Activated naive CD4-positive, alpha-beta T cell treated with anti-CD3 and anti-CD28 coated beads, Interleukin-2, amount 50 U/mL, for 16 hours (primary cell): ENCODE measurements at places on chromosomes 11 and 22.
A peak's percentile ranks its signal among the peaks of the same experiment; 100 is the strongest.

- no peak for DNase-seq
Measured at GRCh38 chr11:127648583-127648982, 648.0 kb upstream of the KIRREL3 start.

GRCh38 chr11:47917599-47918369, 62.6 kb upstream of the PTPRJ start:
- DNase-seq, result no peak

DNA sequence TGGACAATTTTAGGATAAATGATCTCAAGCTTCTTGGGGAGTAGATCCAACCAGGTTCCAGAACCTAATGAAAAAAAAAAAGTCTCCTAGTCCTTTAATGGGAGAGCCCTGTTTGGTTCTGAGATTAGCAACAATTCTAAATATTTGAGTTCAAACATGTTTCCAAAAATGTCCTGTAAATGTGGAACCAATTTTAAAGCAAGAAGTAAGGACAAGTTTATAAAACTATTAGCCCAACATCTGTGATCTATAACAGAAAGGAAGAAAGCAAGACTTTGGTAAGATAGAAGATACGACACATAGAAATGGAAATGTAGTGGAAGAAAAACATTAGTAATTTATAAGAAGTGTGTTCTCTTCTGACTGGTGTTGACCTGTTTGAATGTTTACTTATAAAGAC, 79.7 kb upstream of the SLC5A12 start:
- no peak for DNase-seq

- DNase-seq, result peak; percentile 12
Measured at GRCh38 chr11:82718307-82718706, 15.4 kb downstream of the FAM181B start.

DNA sequence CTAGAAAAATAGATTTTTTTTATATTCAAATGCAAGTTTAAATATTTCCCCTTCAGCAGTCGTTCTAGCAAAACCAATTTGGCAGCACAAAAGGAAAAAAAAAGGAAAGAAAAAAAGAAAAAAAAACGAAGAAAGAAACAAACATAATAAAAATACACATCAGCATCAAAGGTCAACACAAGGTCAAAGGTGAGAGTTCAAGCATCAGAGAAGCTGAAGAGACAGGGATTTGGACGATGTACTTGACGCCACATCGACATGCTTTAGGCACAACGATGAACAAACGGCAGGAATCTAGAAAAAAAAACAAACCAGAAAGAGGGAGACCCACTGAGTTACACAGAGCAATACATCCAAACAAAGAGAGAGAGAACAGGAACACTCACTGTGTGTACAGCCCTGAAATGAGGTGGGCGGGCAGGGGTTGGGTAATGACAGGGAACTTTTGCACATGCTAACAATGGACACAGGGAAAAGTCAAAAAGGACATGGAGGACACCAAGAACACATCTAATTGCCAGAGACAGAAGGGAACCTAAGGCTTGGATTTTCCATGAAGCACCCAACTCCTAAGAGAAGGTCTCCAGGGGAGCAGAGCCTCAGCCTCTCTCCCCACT, 19.8 kb upstream of the RAPSN start:
- DNase-seq, result no peak

DNA sequence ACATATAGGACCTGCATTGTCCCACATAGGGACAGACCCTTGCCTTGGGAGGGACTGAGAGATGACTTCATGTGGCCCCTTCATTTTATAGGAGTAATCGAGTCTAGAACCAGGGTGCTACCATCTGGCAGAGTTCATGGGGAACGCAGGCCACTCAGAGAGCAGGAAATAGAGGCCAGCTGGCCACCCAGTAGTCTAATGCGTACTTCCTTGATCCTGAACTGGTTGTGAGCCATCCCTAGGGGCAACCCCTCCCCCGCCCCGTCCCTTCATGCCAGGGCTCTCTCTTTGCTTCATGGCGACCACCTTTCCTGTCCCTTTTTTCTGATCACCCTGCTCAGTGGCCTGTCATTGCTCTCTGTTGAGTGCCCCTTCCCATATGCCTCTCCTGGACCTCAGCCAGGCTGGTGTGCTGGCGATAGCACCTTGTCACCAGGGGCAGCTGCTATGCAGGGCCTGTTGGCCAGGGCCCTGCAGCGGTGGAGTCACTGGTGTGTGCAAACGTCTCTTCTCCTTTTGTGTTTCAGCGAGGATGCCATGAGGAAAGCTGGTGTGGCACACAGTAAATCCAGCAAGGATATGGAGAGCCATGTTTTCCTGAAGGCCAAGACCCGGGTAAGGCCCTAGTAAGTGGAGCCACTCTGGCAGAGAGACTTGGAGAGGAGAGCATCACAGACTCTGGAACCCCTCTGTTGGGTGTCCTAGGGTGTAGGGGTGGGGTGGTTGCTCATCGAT, 29.3 kb downstream of the MED15 start:
- DNase-seq, result no peak

DNA sequence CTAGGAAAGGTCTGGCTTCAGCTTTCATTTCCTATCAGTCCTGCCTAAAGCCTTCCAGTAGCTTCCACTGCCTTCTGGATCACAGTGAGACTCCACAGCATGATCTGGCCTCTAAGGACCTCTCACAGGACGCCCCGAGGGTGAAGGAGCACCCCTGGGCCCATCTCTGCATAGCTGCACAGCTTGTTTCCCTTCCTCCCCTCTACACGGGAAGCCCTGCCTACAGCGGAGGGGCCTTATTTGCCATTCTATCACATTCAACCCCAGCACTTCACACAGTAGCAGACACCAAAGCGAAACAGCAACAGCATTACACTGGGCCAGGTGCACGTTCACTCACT, 162.3 kb upstream of the GRK3 start:
- DNase-seq, result no peak

- DNase-seq, result no peak
Measured at GRCh38 chr11:123588117-123588863, 66.1 kb downstream of the SCN3B start.

DNA sequence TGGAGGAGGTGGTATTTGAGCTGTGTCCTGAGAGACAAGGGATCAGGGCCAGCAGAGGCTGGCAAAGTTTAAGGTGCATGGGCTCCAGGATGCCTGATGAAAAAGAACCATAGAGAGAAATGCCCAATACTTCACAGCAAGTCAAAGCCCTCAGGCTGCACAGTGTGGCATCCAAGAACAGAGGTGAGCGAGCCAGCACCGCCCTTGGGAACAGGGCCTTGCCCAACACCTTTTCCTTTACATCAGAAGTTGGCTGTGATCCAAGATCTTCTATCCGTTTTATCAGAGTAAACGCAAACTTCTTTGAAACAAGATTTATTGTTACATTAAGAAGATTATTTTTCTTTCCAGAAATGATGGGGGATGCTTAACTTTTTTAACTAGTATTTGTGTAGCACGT, 1.4 kb downstream of the B3GNT6 start:
- no peak for DNase-seq

- DNase-seq, result no peak
Measured at GRCh38 chr22:46099740-46100139, 50.6 kb upstream of the PPARA start.
